Activated T-cell treated with anti-CD3 and anti-CD28 coated beads, Interleukin-2, amount 50 U/mL, for 48 hours (primary cell): ENCODE measurements at places on chromosomes 1 and 21.

- peak; percentile 45 for DNase-seq
These were observed 10.8 kb downstream of the MINDY1 start for GRCh38 chr1:150995896-150996295.

DNA sequence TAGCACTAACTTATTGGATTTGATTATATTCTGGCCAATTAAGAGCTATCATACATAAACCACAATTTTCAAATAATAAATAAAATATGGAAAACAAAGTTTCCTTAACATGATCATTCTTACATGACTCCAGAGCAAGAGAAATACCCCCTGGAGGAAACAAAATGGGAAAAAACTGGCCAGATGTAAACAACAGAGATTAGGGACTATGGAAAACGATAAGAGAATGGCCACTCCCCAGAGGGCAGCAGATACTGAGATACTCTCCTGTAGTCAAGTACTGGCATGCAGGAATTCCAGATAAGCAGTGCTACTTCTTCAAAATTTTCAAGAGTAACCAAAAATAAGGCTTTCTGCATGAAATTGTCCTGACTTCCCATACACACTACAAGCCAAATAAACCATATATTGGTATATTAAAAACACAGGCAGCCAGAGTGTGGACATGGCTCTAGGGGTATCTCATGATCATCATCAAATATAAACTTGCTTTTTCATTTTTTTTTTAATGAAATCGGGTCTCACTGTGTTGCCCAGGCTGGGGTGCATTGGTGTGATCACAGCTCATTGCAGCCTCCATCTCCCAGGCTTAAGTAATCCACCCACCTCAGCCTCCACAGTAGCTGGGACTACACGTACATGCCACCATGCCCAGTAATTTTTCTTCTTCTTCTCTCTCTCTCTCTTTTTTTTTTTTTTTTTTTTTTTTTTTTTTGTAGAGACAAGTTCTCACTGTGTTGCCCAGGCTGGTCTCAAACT, 118.5 kb downstream of the EIF4G3 start:
- no peak for DNase-seq

DNA sequence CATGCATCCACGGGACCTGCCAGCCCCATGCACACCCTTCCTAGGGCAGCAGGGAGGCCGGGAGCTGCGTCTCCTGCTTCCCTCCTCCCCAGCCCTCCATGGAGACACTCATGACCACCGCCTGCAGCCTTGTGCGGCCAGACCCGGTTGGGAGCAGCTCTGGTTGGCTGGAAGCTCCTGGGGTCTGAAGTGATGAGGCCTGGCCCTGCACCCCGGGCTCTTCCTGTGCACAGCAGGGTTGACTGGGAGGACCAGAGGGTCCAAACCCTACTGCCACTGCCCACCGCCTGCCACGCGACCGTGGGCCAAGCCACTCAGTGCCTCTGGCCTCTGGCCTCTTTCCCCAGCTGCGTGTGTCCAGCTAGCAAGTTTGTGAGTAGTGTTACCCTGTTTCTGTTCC, 111.1 kb upstream of the COL6A1 start:
- no peak for DNase-seq

DNA sequence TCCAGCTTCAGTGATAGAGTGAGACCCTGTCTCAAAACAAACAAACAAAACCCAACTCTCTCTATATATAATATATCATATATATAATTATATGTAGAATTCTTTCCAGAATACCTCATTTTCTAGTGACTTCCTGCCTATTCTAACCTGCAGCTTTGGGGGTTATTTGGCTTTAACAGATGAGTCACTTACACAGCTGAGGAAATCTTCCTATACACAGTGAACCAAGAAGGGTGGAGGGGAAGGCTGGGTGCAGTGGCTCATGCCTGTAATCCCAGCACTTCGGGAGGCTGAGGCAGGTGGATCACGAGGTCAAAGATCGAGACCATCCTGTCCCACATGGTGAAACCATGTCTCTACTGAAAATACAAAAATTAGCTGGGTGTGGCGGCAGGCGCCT, 9.2 kb downstream of the RAB29 start:
- DNase-seq, result no peak

GRCh38 chr1:150159550-150159949, 9.8 kb downstream of the PLEKHO1 start:
- no peak for DNase-seq

GRCh38 chr1:34906222-34906621, 23.2 kb downstream of the DLGAP3 start:
- no peak for DNase-seq

- DNase-seq, result no peak
These were observed 80.8 kb upstream of the DYNLT5 start for GRCh38 chr1:66671455-66671854.

- DNase-seq, result no peak
These were observed 106.8 kb upstream of the TENT5C start for GRCh38 chr1:117499071-117499470.

- DNase-seq, result no peak
These were observed 5.8 kb downstream of the KIAA1614 start for GRCh38 chr1:180918519-180918918.

DNA sequence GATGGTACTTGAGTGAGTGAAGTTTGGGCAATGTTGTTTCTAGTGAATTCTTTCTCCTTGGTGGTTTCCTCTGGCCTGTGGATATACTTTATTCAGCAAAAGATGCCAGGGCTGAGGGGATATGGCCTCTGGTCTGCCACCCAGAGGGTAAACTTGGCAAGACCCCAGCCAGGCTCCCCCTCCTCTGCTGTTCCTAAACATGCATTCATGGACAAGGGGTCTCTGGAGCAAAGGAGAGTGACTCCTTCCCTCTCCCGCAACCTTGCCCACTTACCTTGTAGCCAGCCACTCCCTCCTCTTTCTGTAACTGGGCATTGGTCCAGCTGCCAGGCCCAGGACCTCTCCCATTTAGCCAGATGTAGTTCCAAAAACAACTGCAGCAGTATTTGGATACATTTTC, 43.8 kb downstream of the RUNX3 start:
- DNase-seq, result peak; percentile 8

GRCh38 chr1:34924759-34925555, 4.5 kb downstream of the DLGAP3 start:
- DNase-seq, result peak; percentile 74

- DNase-seq, result no peak
These were observed 6.5 kb downstream of the LRP8 start for GRCh38 chr1:53321366-53321765.

GRCh38 chr1:12166834-12167492, at the start of gene TNFRSF1B:
TNFRSF1B (plus strand) TSS chr1:12166991; CDS start chr1:12167092, 101 bp downstream.
- peak; percentile 86 for DNase-seq

GRCh38 chr1:152251391-152251790, 27.4 kb upstream of the HRNR start:
- DNase-seq, result no peak

- DNase-seq, result no peak
These were observed 18.8 kb downstream of the ELF3 start for GRCh38 chr1:202029171-202029665.

DNA sequence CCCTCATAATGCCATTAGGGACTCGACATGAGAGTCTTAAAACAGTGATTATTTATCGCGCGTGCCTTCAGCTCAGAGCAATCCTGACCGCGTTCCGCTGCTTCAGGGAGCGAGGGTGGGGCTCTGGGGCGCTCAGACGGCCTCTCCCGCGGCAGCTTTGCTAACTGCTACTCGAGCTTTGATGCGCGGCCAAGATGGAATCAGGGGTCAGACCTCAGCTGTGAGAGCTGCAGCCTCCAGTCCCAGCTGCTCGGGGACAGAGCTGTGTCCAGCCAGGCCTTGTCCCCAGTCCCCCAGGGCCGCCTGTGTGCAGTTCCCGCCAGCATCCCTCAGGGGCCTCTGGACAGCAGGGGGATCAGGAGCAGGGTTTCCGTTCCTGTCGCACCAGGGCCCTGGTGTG, 104.6 kb upstream of the TTC34 start:
- no peak for DNase-seq

- no peak for DNase-seq
These were observed 5.9 kb downstream of the SDF4 start for GRCh38 chr1:1225913-1226312.

DNA sequence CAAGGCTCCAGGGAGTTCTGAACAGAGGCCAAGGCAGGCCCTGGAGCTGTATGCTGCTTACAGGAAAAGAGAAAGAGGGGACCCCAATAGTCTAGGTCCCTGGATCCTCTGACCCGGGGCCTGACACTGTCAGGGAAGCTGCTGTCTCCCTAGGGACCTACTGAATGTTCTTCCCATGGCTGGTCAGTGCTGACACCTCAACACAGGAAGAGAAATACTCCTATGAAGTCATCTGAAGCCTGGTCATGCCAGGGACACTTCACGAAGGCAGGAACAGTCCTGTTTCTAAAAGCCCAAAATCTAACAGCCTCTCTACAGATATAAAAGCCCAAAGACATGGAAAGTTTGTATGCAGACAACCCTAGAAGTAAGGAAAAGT, 1.7 kb upstream of the LAD1 start:
- DNase-seq, result no peak

- no peak for DNase-seq
These were observed 42.3 kb upstream of the RUNX3 start for GRCh38 chr1:24972221-24972914.

GRCh38 chr1:91201176-91201575, 179.3 kb upstream of the ZNF644 start:
- no peak for DNase-seq

- DNase-seq, result no peak
These were observed 23.5 kb downstream of the TMEM51 start for GRCh38 chr1:15176898-15177665.

GRCh38 chr1:23149114-23149513, 19.5 kb downstream of the LUZP1 start:
- no peak for DNase-seq

- DNase-seq, result no peak
These were observed 55.6 kb downstream of the PEX14 start for GRCh38 chr1:10530281-10530740.

DNA sequence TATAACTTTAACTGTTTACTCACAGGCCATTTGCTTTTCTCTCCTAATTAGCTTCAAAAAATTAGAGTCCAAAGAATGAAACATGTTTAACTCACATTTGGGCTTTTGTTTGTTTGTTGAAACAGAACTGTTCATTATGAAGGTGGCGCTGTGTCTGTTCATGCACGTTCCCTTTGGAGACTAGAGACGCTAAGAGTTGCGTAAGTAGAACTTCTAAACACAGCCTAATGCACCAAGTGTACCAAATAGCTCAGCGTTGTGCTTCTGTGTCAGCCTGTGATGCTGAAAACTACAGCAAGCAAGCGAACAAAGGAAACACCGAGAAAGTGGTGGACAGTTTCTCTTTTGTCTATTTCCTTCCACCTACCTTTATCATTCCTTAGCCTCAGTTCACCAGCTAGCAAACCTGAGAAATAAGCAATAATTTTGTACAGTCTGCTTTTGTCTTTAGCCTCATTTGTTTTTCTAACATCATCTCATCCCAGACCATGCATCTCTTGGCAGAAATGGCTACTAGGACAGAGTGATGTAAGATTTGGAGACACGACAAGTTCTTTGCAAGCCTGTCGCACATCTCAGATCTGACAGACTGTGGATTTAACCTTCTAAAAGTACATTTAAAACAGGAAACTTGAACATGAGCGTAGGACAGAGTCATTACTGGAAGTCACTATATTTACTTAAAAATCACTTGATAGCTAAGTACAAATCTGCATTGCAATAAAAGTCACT, 375.1 kb downstream of the RYR2 start:
- DNase-seq, result no peak

- no peak for DNase-seq
These were observed 71.4 kb upstream of the ARTN start for GRCh38 chr1:43861988-43862735.

- no peak for DNase-seq
These were observed 160.9 kb downstream of the GABPA start for GRCh38 chr21:25895565-25896205.

DNA sequence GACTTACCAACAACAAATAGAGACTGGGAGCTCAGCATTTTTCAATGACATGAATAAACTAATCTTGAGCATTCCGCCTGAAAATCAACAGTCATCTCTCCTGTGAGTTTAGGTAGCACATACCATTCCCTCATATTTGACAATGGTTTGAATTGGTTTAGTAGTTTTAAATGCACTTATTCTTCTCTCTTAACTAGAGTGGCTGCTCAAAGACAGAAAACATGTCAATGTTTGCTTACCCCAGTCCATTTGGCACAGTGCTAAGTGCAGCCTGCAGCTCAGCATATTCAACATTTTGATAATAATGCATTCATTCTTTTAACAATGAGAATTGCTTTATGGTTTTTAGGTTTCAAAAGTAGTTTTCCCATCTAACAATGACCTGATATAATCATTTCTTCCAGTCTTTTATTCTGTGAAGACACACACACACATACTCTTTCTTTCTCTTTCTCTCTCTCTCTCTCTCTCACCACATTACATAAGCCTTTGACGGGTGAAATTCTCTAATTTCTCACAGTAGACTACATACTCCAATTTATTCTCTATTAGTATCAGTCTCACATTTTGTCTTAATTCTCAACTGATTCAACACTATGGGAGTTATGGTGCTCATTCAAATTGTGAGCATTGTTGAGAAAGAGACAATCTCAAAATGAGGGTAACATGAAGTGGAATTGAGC, 432.3 kb downstream of the LRRIQ3 start:
- no peak for DNase-seq

GRCh38 chr1:216576234-216576937, 146.8 kb downstream of the ESRRG start:
- DNase-seq, result no peak

GRCh38 chr21:31043471-31043870, 5.2 kb upstream of the KRTAP19-8 start:
- DNase-seq, result no peak

DNA sequence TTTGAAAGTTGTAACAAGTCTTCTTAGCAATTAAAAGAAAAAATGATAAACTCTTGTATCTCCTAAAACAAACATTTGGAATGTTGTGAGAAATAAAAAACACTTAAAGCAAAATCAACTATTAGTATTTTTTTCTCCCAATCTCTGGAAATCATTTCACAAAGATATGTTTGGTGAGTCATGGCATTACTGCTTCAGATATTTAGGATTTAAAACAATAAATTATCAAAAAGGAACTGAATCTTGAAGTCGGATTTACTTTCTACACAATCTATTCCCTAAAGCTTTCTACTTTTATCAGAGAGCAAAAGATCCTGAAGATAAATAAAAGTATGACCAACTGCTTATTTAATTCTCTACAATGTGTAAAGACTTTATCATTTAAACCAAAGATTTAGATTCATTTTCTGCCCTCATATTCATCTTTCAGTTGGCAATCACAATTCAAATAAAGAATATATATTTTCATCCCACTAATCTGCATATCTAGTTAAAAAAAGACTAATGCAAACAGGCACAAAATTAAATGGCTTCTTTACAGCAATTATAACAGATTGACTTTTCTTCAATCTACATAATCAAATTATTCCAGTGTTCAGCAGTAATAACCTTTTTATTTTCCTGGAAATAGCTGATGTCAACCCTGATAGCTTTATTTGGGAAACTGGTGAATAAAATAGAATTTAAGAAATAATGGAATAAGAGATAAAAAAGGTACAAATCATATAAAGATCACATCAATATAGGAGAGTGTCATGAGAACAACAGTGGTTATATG, 230.0 kb downstream of the COP1 start:
- DNase-seq, result no peak

- no peak for DNase-seq
These were observed 63.5 kb upstream of the MUTYH start for GRCh38 chr1:45403718-45404117.
